ENCODE measurements at places on chromosomes 2 and 18.

- H3K27ac ChIP-seq: no peak within 1 kb of the TSS
- H3K4me1 ChIP-seq: peaks cover 11% of the 10 kb centered on the region
- peak within 1 kb of the TSS; percentile 66 for H3K4me3 ChIP-seq
- H3K36me3 ChIP-seq: no peaks in the 10 kb centered on the region
Observed at GRCh38 chr2:238847841-238848690, at the start of gene TWIST2. TSS of gene TWIST2 (plus strand) at chr2:238848085. CDS start at chr2:238848216, 131 bp downstream.

GRCh38 chr2:65096948-65097347, 33.0 kb downstream of the RAB1A start:
- no peak for DNase-seq
- no peak overlapping the region for H3K27ac ChIP-seq
- no peak overlapping the region for H3K4me3 ChIP-seq
- H3K36me3 ChIP-seq: peaks cover 2% of the 10 kb centered on the region
- H3K27me3 ChIP-seq: no peaks in the 10 kb centered on the region

- no peak for DNase-seq
- no peaks in the 10 kb centered on the region for H3K27me3 ChIP-seq
- H3K4me3 ChIP-seq: no peak overlapping the region
- peaks cover 3% of the 10 kb centered on the region for H3K36me3 ChIP-seq
- no peaks in the 10 kb centered on the region for H3K4me1 ChIP-seq
Observed at GRCh38 chr18:77990131-77990530, 740.5 kb downstream of the GALR1 start.

GRCh38 chr2:109460553-109461324, 153.0 kb downstream of the SEPTIN10 start:
- no peak for DNase-seq
- no peaks in the 10 kb centered on the region for H3K4me1 ChIP-seq
- H3K4me3 ChIP-seq: no peak overlapping the region
- H3K27me3 ChIP-seq: no peaks in the 10 kb centered on the region
- no peak overlapping the region for H3K27ac ChIP-seq

- DNase-seq: no peak
- no peaks in the 10 kb centered on the region for H3K27me3 ChIP-seq
- no peaks in the 10 kb centered on the region for H3K36me3 ChIP-seq
- no peak overlapping the region for H3K4me3 ChIP-seq
- H3K4me1 ChIP-seq: peaks cover 8% of the 10 kb centered on the region
Observed at GRCh38 chr2:171491292-171491691, 31.0 kb upstream of the CYBRD1 start.

All from GM23338 (cell line).